ENCODE measurements at places on chromosomes 11 and 22.

GRCh38 chr11:82995754-82996398, 75.8 kb downstream of the RAB30 start:
- DNase-seq, result no peak

DNA sequence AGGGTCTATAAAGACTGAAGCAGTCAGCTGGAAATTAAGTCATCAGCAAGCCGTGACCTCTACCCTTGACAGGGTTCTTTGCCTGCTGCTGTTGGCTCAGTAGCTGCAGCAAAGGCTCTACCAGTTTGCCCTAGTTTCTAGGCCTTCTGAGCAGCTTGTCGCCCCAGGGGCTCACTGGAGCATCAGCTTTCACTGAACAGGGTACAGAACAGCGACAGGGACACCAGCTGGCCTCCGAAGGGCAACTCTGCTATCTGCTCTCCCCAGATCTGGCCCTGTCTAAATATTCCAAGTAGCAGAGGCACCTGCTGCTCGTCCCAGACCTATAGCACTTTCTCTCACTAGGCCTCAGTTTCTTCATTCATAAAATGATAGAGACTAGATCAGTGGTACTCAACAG, 42.4 kb downstream of the SMCO4 start:
- DNase-seq, result no peak

- DNase-seq, result no peak
Measured at GRCh38 chr11:132898021-132898420, 634.3 kb downstream of the OPCML start.

DNA sequence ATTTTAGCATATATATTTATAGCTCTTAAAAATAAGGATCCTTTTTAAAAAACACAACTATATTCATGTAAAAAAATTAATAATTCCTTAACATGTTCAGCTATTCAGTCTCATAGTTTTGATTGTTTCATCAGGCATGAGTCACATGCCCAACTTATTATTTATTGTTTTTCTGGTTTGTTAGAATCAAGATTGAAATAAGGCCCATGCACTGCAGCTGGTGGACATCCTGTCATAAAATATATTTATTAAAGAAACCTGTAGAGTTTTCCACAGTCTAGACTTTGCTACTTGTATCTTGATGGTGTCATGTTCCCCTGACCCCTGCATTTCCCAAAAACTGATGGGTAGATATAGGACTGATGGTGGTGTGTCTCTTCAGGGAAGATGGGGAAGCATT, 77.4 kb downstream of the PARVA start:
- DNase-seq, result no peak

- no peak for DNase-seq
Measured at GRCh38 chr11:108965306-108966001, 300.6 kb downstream of the DDX10 start.

DNA sequence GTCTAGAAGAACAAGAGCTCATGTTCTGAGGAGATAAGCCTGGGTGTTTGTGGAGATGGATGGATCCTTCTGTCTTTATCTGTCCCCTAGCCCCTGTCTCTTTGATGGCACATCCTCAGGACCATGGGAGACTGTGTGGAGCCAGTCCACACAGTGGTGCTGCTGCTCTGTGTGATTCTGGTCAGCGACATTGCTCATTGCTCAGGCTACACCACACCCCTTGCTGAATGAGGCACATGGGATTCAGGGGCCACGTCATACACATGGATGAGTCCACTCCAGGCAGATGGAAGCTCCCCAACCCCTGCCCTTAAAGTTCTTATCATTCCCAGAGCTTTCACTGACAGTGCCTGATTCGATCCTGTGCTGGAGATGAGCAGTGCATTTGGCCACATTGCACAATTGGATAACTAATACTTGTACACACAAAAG, 222.2 kb downstream of the NAV2 start:
- no peak for DNase-seq

DNA sequence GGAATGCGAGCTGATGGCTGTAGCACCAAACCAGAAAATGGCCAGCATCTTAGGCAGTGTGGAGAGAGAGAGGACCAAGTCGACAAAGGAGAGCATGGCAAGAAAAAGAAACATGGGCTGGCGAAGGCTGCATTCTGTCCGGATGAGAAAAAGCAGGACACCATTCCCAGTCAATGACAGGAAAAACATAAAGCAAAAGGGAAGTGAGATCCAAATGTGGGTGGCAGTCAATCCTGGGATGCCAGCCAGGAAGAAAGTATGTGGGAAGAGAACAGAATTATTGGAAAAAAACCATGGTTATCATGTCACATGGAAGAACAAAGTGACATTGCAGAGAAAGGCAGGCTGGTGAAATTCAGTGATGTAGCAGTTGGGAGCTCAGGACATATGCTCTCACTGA, 36.9 kb upstream of the OR56A1 start:
- no peak for DNase-seq

DNA sequence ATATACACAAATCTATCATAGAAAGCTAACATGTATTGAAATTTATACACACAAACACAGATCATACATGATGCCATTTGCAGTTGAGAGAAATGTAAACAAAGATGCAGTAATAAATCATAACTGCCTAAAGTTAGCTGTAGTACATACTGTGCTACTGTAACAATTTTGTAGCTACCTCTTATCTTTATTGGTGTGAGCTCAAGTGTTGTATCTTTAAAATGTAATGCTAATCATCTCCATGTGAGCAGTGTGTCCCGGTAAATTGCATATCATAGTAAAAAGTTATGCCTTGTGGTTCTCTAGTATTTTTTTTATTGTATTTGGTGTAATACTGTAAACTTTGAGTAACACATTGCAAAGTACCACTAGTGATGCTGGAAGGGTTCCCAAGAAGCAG, 16.8 kb upstream of the PITPNB start:
- no peak for DNase-seq

DNA sequence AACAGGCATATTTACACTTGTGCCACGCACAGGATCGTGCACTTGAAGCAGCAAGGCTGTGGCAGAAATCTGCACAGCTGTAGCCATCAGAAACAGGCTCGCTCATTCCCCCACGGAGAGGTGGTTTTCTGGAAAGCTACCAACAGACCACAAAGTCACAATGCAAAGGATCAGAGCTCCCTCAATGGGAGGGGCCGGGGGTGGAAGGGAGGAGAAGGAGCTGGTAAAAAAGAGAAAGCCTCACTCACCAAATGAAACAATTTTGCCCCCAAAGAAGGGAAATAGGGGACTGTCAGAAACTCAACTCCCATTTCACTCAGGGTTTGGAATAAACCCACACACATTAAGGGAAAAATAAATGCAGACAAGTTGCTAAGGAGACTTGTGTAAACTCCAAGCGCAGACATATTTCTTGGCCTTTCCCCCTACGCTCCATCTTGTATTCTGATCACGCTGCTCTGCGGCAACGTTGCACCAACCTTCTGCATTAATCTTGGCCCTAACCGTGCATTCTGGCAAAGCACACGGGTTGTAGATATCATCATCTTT, 43.2 kb upstream of the BLID start:
- no peak for DNase-seq

DNA sequence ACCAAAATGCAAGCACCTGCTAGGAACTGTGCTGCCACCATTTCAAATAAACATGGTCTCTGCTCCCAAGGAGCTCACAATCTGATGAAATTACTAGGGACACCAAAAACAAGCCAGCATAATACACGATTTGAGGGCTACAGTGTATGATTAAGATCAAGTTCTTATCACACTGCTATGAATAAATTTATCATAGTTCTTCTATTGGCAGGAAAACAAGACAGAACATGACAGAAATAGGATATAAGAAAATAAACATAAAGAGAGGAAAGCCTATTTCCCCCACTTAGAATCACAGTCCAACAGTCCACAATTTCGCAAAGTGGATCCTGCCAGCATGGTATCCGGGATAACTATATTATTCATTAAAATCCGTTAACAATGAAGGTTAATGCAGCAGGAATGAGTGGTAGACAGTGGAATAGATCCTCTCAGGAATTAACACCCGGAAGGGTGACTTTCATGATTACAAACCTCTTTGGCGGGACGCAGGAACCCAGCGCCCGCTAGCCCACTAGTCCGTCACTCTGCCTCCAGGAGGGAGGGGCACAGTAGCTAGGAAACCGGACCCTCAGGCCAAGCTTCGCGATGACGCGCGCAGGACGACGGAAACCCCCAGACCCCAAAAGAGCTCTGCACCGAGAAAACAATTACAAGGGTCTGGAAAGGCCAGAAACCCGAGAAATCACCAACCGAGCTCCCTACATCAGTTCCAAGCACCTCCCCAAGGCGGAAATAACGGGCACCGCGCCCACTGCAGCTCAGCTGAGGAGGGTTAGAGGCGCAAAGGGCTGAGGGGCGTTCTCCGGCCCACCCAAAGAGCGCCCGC, 607 bp downstream of the CCDC82 start:
- no peak for DNase-seq

- no peak for DNase-seq
Measured at GRCh38 chr11:110883256-110883655, 171.0 kb upstream of the ARHGAP20 start.

DNA sequence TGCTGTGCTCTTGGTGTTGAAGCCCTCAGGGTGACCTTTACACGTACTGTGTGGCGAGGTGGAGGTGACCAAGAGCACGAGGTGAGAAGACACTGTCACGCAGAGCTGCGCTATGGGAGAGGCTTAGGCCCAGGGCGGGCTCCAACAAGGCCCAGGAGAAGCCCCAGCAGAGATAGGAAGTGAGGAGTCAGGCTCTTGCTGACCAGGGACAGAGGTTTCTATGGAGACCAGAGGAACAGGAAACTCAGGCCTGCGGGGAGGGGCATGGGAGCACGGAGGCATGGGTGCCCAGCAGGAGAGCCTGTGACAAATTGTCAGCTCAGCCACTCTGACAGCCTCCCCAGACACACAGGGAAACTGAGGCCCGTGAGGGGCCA, 15.8 kb downstream of the DGKZ start:
- DNase-seq, result no peak

GRCh38 chr11:59008947-59009346, 69.7 kb downstream of the GLYATL1 start:
- DNase-seq, result no peak

- DNase-seq, result no peak
Measured at GRCh38 chr22:25880524-25880923, 138.5 kb downstream of the MYO18B start.

GRCh38 chr11:12834166-12834565, 159.9 kb downstream of the TEAD1 start:
- DNase-seq, result no peak

GRCh38 chr22:16967453-16968217, 40.4 kb downstream of the GAB4 start:
- no peak for DNase-seq

GRCh38 chr11:83511646-83512045, 225.5 kb upstream of the CCDC90B start:
- DNase-seq, result no peak
